ENCODE measurements at places on chromosomes 7 and 10. TPM values are rescaled to one million over a fixed set of nuclear protein-coding genes. Genes with fewer than 3 reads are reported as not detected.

The VCL gene
- 225 TPM for total RNA-seq

The TEX36 gene
- 1.1 TPM for total RNA-seq

The SUFU gene
- 20.2 TPM for total RNA-seq

The TDRD1 gene
- not detected for total RNA-seq

The ACTL6B gene
- not detected for total RNA-seq
